ENCODE measurements at places on chromosomes 2 and 18. TPM values are rescaled to one million over a fixed set of nuclear protein-coding genes. Genes with fewer than 3 reads are reported as not detected.

GRCh38 chr2:38744399-38744780, 6.8 kb downstream of the SRSF7 start:
- no peak for DNase-seq

- DNase-seq, result no peak
Observed at GRCh38 chr18:25825056-25825455, 265.4 kb downstream of the SS18 start.

DNA sequence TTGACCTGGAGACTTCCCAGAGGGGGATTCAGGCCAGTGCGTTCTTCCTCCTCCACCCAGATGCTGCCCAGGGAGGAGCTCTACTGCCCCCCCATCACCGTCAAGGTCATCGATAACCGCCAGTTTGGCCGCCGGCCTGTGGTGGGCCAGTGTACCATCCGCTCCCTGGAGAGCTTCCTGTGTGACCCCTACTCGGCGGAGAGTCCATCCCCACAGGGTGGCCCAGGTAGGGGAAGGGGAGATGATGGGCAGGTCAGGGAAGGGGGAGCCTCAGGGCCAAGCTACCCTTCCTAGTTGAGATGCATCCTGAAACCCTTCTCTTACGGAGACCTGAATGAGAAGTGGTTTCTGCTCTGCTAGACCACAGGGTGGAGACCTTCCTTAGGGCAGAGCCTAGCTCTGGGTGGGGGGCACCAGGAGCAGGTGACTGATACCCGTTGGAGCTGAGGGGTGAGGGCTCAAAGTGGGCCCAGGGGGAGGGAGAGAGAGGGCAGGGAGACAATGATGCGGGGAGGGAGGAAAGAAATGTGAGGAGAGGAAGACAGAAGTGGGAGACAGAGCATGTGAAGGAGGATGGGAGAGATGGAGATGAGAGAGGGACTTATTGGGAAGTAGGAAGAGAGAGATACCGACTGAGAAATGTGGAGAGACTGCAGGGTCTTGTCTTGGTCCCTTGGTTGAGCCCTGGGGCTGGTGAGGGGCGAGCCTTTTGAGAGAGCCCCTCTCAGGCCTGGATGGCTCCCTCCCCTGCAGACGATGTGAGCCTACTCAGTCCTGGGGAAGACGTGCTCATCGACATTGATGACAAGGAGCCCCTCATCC, 159.4 kb downstream of the DYSF start:
- DNase-seq, result no peak

GRCh38 chr2:120300385-120300784, 45.6 kb upstream of the INHBB start:
- DNase-seq, result no peak

GRCh38 chr2:191601060-191601459, 76.9 kb upstream of the NABP1 start:
- no peak for DNase-seq

DNA sequence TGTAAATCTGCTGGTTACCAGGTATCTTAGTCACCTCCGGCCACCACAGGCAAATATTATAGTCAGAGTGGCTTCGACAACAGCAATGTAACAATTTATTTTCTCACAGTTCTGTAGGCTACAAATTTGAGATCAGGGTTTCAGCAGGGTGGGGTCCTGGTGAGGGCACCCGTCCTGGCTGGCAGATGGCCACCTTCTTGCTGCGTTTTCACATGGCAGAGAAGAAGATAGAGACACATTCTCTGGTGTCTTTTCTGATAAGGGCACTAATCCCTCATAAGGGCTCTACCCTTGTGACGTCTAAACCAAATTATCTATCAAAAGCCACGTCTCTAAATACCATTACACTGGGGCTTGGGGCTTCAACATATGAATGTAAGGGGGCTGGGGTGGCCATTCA, 843.2 kb upstream of the FANCL start:
- no peak for DNase-seq

DNA sequence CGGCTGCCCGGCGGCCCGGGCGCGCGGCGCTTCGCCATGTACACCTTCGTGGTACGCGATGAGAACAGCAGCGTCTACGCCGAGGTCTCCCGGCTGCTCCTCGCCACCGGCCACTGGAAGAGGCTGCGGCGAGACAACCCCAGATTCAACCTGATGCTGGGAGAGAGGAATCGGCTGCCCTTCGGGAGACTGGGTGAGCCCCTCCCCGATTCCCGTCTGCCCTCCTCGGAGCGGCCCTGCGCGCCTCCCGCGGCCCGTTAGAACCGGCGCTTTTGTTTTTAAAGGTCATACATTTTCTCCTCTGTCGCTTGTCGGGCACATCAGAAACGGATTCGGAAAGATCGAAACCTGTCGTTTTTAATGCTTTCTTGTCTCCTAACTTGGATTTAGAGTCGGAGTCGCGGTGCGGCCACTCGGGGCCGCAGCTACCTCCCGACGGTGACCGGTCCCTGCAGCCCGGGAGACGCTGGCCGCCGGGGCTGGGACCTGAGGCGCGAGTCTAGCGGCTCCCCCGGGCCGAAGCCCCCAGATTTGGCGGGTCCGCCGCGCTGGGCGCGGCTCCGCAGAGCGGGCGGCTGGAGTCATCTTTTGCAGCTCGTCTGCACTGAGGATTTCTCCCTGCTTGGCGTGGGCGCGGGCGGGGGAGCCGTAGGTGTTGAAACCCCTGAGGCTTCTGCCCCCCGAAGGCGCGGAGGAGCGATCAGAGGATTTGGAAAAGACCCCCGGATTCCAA, 519 bp downstream of the TTL start:
- DNase-seq, result peak; percentile 54

- DNase-seq, result no peak
Observed at GRCh38 chr2:177717831-177718618, 325.5 kb downstream of the AGPS start.

- no peak for DNase-seq
Observed at GRCh38 chr2:44462934-44463849, 101.4 kb downstream of the CAMKMT start.

DNA sequence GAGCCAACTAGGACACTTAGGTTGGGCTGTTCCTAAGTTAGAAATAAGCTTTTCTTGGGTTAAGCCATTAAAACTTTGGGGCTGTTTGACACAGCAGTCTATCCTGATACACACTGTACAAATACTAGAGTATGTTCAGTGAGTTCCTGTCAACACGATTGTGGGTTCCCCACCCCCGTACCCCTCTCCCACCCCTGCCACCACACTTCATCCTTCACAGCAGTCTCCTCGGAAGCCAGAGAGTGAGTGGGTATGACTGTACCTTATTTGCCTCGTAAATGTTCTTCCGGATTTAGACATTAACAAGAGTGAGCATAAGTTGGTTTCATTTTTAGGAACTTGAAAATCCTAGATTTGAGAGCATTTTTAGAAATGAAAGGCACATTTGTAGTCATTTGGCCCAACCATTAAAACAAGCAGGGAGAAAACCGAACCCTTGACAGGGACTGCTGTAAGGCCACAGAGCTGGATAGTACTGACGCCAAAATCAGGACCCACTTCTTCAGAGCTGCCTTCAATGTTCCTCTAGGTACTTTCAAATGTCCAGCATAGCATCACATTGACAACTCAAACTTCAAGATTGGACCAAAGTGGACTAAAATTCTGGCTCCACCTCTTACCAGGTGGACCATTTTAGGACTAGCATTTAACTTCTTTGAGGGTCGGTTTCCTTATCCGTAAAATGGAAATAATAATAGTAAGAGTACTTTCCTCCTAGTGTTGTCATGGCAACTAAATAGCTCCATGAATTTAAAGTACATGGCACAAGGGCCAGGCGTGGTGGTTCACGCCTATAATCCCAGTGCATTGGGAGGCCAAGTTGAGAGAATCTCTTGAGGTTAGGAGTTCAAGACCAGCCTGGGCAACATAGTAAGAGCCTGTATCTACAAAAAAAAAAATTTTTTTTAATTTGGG, 166.3 kb upstream of the SERTAD2 start:
- no peak for DNase-seq

DNA sequence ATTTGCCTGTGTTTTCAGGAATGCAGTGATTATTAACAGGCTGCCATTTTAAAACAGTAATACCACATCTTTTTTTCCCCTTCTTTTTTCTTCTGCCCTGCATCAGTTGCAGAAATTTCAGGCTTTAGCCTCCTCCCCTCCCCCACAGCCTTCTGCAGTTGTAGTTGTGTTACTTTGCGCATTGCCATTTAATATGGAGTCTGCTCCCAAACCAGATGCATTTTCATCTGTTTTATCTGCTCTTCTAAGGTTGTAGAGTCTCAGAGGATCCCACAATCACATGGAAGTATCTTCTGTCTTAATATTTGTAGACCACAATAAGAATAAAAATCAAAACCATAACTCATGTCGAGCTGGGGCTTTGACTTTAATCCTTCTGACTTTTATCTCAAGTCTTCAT, 3.8 kb downstream of the ASXL3 start:
- DNase-seq, result no peak

GRCh38 chr2:222351035-222351434, 52.2 kb upstream of the PAX3 start:
- DNase-seq, result no peak

DNA sequence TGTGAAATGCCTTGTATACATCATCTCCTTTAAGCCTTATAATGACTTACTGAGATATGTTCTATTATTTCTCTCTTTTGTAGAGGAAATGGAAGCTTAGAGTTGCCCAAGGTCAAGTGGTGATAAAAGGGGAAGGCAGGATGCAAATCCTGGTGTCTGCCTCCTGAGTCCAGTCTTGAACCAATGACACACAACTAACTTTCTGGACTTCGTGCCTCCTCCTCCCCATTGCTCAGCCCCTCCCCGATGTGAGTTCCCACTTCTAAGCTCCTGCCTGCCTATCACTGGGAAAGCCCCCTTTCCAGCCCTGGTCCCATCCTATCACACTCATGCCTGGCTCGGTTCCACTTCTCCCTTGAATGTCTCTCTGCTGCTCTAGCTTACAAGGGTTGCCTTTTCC, 6.9 kb upstream of the CTIF start:
- no peak for DNase-seq

GRCh38 chr18:892316-892715, 12.4 kb upstream of the ADCYAP1 start:
- DNase-seq, result no peak

DNA sequence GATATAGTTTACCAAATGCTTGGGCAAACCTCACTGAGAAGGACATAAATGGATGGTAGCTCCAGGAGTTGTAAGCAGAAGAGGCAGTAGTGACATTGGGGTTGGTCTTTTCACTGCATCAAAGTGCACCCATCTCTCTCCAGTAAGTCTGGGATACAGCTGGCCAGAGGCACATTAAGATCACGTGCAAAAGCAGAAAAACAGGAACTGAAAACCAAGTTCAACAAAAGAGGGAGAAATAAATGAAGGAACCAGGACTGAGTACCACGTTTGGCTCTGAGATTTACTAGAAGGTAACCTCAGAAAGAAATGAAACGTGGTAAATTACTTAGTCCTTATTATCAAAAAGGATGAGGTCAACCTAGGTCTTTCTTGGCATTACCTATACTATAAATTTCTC, 259.2 kb downstream of the OSR1 start:
- no peak for DNase-seq

DNA sequence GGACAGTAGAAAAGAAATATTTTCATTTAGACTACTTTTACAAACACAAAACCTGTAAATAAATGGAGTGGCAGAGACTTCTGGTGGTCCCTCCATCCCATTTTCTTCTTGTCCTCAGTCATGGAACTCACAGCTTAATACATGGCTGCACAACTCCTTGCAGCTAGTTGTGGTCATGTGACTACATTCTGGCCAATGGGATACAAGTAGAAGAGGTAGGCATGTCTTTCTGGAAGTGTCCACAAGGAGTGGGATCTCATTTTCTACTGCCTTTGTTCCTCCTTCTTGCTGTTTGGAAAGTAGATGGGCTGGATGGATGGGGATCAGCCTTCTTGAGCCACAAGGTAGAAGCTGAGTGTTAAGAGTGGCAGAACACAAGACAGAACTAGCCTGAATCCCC, 555.8 kb downstream of the SATB2 start:
- peak; percentile 9 for DNase-seq

Gene SCYGR4
- not detected for total RNA-seq

Gene TBC1D8
- 5.1 TPM for total RNA-seq

Gene ADCY3
- total RNA-seq, result 37.3 TPM

Gene TLX2
- total RNA-seq, result not detected

Gene TMEM163
- total RNA-seq, result not detected

Gene OTOS
- total RNA-seq, result not detected

Gene CHRND
- not detected for total RNA-seq

Gene GAREM2
- 2.8 TPM for total RNA-seq

All from A673 (cell line).